Stimulated activated CD8-positive, alpha-beta memory T cell treated with anti-CD3 and anti-CD28 coated beads, Interleukin-15, amount 100 ng/mL, for 1 hour (primary cell): ENCODE measurements at places on chromosomes 2 and 18.

GRCh38 chr2:213122725-213123124, 28.7 kb downstream of the IKZF2 start:
- no peak for DNase-seq

- no peak for DNase-seq
These were observed 500.7 kb downstream of the RIT2 start for GRCh38 chr18:42614619-42615293.

GRCh38 chr2:113233593-113234550, 44.8 kb downstream of the PAX8 start:
- DNase-seq = no peak

GRCh38 chr18:39350945-39351344, 1785.3 kb upstream of the CELF4 start:
- no peak for DNase-seq

GRCh38 chr18:66682855-66683322, 79.0 kb upstream of the CDH19 start:
- DNase-seq = no peak

GRCh38 chr2:143736904-143737303, 607.7 kb downstream of the ARHGAP15 start:
- no peak for DNase-seq

- DNase-seq = no peak
These were observed 40.5 kb downstream of the NDUFA10 start for GRCh38 chr2:239984421-239985194.

- no peak for DNase-seq
These were observed 266.2 kb downstream of the TMX3 start for GRCh38 chr18:68448736-68449135.

DNA sequence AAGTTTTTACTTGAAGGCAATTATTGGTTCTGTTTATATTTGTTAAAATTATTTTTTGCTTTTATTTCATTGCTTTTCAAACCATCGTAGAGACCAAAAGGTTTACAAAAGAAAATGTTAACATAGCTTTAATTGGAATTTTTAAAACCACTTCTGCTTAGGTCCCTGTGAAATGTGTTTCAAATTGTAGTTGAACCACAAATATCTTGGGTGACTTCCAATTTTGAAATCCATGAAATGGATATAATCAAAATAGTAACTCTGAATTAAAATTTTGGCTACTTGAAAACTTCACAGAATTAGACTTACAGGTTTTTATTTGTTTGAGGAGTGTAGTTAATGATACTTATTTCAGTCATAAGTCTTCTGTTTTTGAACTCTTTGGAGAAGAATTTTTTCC, 3.1 kb upstream of the SPAG16 start:
- DNase-seq = no peak

DNA sequence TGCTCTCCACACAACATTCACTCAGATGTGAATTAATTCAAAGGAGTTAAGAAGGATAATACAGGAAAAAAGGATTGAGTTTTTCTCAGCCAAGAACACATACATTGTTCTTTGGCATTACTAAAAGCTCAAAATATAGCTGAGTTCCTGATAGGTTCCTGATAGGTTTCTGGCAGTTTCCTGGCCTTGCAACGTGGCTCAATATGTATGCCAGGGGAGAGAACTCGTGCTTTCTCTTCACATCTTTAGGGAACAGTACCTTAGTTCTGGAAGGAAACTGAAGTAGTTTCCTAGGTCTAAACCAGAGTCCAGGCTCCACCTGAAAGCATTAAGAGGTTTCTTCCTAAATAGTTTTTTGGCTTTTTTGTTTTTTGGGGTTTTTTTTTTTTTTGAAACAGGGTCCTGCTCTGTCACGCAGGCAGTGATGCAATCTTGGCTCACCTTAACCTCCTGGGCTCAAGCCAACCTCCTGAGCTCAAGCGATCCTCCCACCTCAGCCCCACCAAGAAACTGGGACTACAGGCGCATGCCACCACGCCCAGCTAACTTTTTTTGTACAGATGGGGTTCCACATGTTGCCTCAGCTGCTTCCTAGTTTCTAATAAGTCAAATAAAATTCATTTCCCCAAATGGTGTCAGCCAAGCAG, 42.8 kb downstream of the ESCO1 start:
- DNase-seq = no peak

- no peak for DNase-seq
These were observed 8.3 kb downstream of the OSR1 start for GRCh38 chr2:19349911-19350677.

DNA sequence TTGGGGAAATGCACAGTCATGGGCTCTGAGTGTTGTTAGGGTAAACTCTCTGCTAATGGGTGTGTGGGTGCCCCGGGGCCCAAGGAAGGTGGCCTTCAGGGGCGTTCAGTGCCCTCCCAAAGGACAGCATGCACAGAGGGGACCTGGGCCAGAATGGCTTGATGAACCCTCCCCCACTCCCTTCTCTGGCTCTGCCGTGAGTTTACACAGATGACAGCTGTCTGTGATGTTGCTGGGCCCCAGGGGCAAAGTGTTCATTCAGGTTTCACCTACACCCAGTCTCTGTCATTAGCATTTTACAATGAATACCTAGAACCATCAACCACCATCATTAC, 3.2 kb downstream of the NPPC start:
- DNase-seq = no peak

GRCh38 chr18:23243816-23244215, 108.5 kb downstream of the CABLES1 start:
- DNase-seq = no peak

GRCh38 chr2:190376591-190377245, 31.4 kb upstream of the MFSD6 start:
- DNase-seq = no peak
